Stimulated activated CD4-positive, alpha-beta T cell treated with anti-CD3 and anti-CD28 coated beads, TNF-alpha, amount 100 ng/mL, for 1 hour (primary cell): ENCODE measurements at places on chromosomes 2 and 18.

GRCh38 chr18:52903857-52904256, 563.9 kb downstream of the DCC start:
- DNase-seq, result no peak

- no peak for DNase-seq
These were observed 896.2 kb downstream of the CCDC85A start for GRCh38 chr2:57080035-57080434.

DNA sequence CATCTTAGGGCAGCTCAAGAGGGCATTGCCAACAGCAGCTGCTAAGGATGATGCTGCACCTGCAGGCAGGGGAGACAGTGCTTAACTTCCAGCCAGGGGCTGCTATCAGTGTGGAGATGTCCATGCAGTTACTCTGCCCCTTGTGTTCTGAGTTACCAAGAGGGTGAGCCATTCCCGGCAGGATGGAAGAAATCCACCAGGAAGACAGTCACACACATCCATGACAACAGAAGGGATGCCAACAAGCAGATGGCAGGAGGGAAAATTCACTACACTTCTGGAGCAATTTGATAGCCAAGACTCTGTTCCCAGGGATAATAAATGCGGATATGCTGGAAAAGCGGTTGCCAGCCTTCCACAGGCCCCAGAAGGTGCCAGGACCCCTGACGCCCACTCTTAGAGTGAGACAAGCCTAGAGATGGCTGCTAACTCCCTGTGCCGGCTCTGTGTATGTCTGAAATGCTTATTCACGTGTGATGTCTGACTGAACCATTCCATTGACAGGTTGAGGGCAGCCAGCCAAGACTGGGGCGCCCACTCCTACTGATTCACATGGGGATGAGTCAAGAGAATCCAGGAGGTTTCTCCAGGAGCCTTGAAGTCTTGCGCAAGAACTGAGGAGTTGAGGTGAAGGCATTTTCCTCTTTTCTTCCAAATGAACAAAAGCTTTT, 24.5 kb downstream of the LOXHD1 start:
- no peak for DNase-seq

- no peak for DNase-seq
These were observed 305.9 kb upstream of the TMEFF2 start for GRCh38 chr2:192500550-192501200.

DNA sequence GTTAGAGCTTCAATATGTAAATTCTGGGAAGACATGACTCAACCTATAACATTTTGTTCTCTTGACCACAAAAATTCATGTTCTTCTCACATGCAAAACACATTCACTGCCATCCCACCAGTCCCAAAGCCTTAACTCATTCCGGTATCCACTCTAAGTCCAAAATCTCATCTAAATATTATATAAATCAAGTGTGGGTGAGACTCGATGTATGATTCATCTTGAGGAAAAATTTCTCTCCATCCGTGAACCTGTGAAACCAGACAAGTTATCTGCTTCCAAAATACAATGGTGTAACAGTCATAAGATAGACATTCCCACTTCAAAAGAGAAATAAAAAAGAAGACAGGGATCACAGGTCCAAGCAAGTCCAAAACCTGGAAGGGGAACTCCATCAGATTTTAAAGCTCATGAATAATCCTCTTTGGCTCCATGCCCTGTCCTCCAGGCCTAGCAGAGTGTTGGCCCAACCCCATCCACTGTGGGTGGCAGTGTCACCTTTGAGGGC, 101.3 kb downstream of the RAD51AP2 start:
- DNase-seq, result no peak
